ENCODE measurements at places on chromosomes 1 and 21.
A peak's percentile ranks its signal among the peaks of the same experiment; 100 is the strongest.

GRCh38 chr1:101532377-101532776 lies 295.6 kb downstream of the S1PR1 start:
- DNase-seq, result no peak

DNA sequence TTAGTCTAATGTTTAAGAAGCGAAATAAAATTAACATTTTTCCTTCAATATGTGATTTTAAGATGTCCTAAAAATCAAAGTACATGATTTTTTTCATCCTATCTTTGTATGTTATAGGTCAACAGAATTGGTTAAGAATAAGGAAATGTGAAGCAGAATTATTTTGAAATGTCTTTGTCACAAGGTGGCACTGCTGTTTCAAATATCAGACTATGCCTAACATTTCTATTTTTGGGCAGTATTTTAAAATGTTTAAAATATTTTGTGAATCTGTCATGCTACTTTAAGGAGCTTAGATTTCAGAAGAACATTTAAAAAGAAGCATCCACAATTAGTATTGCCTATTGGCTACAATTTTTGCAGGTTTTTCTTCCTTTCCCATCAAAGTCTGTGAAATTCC lies 38.7 kb downstream of the AMY1C start:
- DNase-seq, result peak; percentile 3

DNA sequence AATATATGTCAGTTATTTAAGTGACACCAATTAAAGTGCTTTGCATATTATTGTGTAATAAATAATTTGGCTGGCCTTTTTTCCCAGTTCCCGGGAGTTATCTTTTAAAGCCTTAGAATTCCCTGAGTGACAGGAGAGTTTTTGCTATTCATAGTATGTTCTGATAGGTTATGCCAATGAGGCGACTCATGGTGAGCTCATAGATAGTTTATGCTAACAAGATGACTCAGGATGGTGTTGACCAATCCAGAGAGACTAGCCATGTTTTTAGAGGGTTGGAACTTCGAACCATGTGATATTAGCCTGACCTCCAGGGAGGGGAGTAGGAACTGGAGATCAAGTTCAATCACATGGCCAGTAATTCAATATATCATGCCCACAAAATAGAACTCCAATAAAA lies 310.8 kb downstream of the USP25 start:
- DNase-seq, result no peak

- DNase-seq, result peak; percentile 45
Measured at GRCh38 chr1:112247036-112247597, 148.9 kb upstream of the CTTNBP2NL start.

DNA sequence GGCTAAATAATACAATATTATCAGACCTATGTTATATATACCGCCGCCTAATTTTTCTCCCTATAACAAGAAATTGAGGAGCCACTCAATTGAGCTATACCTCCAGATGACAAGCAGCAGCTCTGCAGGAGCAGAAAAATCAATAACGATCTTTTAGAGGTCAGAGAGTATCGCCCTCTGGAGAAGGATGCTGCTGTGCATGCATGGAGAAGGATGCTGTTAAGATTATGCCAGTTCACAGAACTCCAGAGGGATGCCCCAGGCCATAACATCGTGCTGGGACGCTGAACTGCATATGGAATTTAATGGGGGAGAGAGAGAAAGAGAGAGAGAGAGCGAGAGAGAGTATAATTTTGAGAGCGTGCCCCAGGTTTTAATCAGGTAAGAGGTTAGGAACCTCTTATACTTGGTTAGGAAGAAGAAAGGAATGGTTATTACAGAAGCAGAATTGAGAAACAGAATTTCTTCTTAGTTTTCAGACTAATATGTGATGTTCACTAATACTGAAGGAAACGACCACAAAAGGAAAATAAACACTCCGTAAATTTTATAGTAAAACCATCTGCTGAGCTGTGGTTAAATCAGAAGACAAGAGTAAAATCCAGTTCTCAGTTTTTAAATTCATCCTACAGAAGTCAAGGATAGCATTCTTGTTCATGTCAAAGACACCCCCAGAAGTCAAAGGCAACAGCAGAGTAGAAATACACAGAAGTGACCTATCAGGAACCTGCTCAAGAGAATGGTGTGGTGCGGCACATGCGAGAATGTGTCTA lies 111.1 kb downstream of the SMYD2 start:
- no peak for DNase-seq

GRCh38 chr1:41024953-41025352 lies 3.4 kb upstream of the SLFNL1 start:
- no peak for DNase-seq

Data from NCI-H2081 (cell line).